ENCODE measurements at places on chromosomes 6 and 20.

DNA sequence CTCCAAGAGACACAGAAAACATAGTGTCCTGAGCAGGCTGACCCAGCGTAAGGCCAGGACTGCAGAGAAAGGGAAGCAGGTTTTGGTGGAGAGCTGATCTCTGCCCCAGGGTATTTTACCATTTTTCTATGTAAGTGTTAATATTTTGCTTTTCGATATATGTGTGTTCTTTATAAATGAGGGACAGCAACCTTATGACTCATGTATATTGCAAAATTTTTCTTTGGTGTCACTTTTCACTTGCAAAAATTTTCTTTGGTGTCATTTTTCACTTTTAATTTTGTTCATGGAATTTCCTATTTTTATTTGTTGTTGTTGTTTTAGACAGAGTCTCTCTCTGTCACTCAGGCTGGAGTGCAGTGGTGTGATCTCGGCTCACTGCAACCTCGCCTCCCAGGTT is 34.6 kb upstream of the PXDC1 start:
- no peak for DNase-seq

DNA sequence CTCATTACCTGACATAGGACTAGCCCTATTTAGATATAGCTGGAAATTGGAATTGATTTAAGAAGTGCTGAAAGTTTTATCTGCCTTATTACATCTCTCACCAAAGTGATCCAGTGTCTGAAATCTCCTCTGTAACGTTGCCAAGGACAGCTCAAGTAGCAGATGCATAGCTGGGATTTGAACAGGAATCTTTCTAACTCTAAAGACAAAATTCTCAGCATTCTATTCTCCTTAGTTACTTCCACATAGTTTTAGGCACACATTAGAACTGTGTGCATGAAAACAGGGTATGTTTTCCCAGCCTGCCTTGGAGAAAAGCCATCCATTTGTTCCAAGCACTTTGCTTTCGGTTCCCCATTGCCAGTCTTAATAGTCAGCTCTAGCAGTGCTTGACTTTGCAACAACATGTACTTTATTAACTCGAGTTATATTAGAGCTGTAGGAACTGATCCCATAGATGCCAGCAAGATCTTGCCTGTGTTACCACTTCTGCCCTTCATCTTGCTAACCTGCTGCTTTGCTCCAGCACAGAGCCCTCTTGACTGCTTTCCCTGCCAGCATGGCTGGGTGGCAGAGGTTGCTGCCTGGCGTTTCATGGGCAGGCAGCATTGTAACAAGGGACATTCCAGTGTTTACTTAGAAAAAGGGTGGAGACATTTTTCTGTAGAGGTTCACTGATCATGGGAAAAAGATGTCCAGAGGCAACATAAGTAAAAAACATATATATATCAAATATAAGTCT is 56.1 kb upstream of the STMND1 start:
- DNase-seq = no peak

DNA sequence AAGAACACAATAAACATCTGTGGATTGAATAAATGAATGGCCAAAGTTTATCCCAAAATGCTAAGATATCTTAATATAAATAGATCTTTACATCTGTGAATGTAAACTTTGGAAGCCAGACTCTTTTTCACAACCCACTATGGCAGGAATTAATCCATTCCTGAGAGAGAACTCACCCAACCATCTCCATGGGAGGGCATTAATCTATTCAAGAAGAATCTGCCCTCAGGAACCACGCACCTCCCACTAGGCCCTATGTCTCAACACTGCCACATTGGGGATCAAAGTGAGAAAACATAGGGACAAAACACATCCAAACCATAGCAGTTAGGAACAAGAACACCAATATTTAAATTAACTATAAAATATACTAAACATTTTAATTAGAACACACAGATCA is 3.4 kb downstream of the UBE3D start:
- DNase-seq = no peak

GRCh38 chr6:160519603-160520042 is 144.5 kb downstream of the LPA start:
- DNase-seq = no peak

GRCh38 chr20:61599061-61599531 is 347.0 kb downstream of the CDH4 start:
- no peak for DNase-seq

GRCh38 chr6:49202924-49203536 is 260.0 kb downstream of the MMUT start:
- no peak for DNase-seq

DNA sequence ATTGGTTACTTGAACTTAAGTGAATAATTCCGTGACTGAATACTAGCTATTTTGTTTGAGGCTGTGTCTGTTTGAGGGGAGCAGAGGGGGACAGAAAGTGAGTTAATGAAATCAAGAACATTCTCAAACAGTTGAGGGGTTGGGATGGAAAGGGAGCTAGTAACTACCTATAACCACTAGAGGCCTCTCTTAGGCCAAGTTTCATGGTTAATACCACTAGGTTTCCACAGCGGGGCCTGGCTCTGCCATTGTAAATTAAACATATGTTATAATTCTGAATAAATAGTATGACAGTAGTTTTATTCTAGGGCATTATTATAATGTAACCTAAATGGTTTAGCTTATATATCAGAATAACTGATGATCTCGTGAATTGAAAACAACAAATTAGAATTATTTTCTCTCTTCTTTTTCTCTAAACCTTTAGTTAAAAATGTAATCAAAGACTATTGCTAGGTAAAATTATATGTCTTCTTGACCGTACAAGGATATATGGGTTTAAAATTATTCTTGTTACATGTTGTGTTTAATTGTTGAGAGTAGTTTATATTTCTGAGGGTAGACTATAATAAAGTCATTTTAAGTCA is 108.1 kb downstream of the BCKDHB start:
- no peak for DNase-seq

- DNase-seq = no peak
Observed at GRCh38 chr20:49028684-49029083, 17.4 kb upstream of the CSE1L start.

DNA sequence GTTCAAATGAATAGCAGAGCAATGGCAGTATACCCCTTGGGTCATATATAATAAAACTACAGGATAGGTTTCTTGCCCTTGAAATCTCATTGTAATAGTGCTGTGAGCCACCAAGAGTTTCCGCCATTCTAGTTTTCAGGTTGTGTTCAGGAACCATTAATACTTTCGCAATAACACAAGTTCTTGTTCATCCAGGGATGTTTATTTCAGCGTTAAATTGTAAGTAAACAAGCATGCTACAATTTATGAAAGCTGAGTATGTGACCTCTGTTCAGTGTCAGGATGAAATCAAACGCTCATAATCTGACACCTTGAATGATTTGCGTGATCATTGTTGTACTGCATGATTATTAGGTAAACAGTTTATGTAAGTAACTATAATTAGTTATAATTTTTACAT is 22.8 kb downstream of the ANKS1A start:
- DNase-seq = no peak

DNA sequence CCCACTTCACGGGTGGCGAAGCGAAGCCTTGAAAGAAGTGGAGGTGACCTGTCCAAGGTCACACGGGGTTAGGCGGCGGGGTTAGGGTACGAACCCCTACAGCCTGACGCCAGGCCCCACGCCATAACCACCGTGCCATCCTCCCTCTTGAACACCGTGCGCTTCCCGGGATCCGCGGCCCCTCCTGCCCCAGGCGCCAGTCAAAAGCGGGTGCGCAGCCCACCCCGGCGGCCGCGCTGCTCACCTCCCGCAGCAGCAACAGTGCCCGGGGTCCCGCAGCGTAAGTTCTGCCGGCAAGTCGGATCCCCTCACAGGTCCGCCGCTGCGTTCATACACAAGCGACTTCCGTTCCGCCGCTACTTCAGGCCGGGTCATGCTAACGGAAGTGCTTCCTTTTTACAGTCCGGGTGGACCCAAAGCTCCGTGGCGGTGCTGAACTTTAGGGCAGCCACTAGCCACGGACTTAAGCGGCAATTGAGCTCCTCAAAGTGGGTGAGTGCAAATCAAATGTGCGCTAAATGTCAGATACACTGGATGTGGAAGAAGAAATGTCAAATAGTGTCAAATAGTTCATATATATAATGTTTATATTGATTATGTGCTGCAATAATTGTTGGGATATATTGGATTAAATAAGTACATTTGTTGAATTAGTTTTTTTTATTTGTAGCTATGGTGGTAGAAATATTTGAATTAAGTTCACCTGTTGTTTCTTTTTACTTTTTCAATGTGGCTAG is at the start of gene CDK5RAP1:
Gene CDK5RAP1, minus strand, starts transcription at position 336 of the 737 bp plus-strand sequence. CDS start 4,455 bp downstream, outside the sequence.
- peak; percentile 66 for DNase-seq

DNA sequence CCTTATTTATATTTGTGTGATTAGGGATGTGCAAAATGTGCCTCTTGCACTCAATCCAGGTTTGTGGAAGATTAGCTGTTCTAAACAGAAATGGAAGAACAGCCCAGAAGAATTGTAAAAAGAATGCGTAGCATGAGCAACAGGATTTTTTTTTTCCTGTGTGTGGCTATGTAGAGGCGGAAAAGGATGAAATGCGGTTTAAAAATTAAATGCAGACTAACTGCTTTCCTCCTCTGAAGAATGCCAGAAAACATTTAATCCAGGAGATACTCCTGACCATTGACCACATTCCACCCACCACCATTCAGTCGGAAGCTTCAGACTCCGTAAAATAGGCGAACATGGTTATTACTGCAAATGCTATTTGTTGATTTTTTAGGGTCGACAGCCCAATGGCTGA is 83.4 kb downstream of the BMP6 start:
- no peak for DNase-seq

GRCh38 chr6:128114164-128114563 is 213.3 kb upstream of the THEMIS start:
- no peak for DNase-seq

Measured in stimulated activated CD8-positive, alpha-beta memory T cell treated with anti-CD3 and anti-CD28 coated beads, Interleukin-7, amount 100 ng/mL, for 1 hour (primary cell).